ENCODE measurements at places on chromosomes 3 and 15.

DNA sequence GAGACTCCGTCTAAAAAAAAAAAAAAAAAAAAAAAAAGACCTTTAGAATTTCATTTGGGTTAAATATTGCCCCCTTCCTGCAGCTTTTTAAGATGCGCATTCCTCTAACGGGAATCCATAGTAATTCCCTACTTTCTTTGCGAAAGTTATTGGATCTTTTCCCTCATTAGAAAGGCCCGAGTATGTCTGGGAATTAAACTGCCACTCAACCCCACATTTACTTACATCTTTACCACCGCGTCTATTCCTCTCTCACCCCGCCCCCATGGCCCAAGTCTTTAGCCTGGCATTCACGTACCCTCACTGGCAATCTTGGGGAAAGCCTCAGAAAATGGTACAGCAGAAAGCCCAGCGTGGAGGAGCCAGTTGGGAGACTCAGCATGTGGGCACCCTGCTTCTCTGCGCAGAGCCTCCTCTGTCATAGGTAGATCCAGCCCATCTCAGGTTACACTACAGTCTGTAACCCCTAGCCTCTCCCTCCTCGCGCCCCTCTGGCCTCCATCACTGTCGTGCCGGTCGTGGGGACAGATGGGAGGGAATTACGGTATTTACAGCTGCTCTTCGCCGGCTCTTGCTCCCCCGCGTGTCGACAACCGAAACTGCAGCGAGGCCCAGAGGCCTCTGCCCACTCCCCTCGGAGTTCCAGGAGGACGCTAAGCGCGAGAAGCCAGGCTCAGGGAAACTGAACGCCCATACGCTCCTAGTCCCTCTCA is 6.4 kb upstream of the ANKDD1A start:
- DNase-seq, result peak; percentile 61

DNA sequence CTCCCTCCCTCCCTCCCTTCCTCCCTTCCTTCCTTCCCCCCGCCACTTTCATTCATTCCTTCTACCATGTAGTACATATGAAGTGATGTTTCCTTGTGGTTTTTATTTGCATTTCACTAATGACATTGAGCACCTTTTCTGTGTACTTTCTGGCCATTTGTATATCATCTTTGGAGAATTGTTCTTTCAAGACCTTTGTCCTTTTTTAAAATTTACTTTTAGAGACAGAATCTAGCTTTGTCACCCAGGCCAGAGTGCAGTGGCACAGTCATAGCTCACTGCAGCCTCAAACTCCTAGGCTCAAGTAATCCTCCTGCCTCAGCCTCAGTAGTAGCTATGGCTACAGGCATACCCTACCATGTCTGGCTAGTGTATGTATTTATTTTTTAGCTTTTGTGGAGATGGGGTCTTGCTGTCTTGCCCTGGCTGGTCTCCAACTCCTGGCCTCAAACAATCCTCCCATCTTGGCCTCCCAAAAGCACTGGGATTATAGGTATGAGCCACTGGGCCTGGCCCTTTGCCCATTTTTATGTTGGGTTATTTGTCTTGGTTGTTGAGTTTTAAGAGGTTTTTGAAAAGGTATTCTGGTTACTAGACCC is 42.0 kb upstream of the CTDSPL2 start:
- DNase-seq, result no peak

DNA sequence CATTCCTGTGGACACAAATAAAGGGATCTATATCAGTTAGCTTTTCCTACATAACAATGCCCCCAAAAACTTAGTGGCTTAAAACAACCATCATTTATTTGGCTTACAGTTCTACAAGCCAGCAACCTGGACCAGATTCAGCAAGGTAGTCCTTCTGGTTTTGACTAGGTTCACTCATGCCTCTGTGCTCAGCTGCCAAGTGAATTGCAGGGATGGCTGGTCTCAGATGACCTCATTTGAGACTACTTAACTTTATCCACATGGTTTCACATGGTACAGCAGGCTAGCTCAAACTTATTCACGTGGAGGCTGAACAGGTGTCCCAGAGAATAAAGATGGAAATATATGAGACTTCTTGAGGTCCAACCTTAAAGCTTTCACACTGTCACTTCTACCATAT is 119.3 kb upstream of the BFSP2 start:
- DNase-seq, result no peak

GRCh38 chr3:23865595-23866396 is 51.0 kb downstream of the NKIRAS1 start:
- no peak for DNase-seq

GRCh38 chr3:61927332-61927731 is 366.0 kb downstream of the PTPRG start:
- no peak for DNase-seq

All from activated CD8-positive, alpha-beta memory T cell treated with anti-CD3 and anti-CD28 coated beads for 1 hour (primary cell).